NCI-H187 (cell line): ENCODE measurements at places on chromosomes 7 and 10.

DNA sequence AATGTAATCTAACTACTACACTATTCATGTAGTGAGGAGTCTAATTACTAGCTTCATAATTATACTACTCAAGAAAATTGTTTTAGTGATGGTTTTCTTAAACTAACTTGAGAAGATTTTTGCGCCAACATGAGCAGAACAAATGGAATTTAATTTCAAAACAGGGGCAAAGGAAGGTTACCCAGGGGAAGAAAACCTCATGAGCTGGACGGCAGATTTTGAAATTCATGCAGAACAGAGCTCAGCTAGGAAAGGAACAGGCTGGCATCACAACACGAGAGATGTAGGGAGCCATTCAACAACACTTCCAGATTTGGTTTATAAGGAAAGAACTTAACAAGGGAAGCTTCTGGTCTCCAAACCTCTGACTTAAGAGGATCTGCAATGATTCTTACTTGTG is 235.3 kb upstream of the PRKCQ start:
- no peak for DNase-seq

DNA sequence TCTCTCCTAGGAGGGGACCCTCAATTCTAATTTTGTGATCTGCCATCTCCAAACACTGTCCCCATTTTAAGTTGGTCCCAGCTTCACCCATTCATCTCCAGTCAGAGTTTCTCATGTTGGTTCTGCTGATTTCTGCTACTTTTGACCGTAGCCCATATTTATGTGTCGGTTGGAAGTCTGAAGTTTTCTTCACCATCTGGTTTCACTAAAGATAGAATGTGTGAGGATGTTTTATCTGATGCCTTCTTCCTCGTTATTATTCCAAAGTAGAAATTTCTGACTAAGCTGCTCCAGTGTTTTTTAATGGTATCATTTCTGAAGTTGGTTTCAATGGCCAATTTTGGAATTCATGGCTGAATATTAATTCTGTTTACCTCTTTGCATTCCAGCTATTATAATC is 21.3 kb upstream of the IFIT2 start:
- DNase-seq = no peak

- peak; percentile 39 for DNase-seq
Observed at GRCh38 chr7:48183370-48183743, 12.1 kb downstream of the ABCA13 start.

- no peak for DNase-seq
Observed at GRCh38 chr7:105825371-105825770, 51.0 kb downstream of the ATXN7L1 start.

DNA sequence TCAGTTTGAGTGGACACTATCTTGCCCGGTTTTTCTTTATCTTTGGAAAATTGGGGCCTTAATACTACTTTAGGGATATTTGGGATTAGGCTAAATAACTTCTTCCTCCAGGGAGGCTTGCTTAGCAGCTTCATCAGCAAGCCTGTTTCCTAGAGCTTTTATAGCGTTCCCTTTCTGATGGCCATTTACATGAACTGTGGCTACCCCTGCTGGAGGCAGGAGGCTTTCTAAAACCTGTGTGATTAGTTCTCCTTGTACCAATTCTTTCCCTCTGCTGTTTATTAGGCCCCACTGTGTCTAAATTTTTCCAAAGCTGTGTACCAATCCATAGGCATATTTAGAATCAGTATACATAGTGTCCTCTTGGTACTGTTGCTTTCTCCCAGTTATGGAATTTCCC is 61.7 kb upstream of the CNTNAP2 start:
- no peak for DNase-seq

- no peak for DNase-seq
Observed at GRCh38 chr10:67819768-67820204, 18.2 kb downstream of the DNAJC12 start.

- DNase-seq = no peak
Observed at GRCh38 chr7:121605317-121605680, 209.2 kb upstream of the FAM3C start.

DNA sequence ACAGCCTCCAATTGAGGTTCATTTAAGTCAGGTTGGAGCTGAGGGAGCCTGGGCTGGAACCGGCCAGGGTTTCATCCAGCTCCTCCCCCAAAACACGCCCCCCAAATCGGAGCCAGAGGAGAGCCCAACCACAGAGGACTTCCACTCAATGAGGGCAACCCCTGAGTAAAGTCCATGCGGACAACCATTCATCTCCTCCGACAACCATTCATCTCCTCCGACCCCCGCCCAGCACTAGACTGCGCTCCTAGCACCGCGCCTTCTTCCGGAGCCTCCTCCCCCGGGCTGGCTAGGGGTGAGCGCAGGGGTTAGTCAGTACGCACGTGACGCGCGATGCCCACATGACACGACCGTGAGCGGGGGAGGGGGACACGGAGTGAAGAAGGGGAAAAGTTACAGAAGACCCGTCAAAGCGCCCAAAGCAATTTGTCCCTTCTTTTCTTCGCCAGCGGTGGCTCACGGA is 1.4 kb downstream of the MAGI2 start:
- no peak for DNase-seq

DNA sequence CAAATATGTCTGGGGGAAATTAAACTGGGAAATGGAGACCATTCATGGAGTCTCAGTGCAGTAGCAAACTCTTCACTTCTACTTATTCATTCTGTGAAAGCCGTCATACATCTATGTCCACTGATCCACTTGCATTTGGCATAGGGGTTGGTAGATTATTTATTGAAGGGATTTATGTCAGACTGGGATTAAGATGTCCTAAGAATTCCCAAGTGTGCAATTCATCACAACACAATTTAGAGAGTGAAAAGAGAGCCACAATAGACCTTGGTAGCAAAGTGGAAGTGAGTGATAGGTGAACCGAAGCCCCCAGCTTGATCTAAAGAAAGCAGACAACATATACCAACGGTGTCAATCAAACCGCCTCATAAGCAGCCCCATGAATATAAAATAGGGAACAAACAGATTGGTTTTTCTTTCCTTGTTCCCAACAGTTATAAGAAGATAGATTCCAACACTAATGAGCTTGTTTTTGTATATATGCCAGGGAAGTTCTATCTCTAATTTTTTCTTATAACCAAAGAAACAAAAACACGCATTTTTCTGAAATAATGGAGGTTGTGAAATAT is 234.3 kb downstream of the CACNA2D1 start:
- DNase-seq = no peak

- DNase-seq = no peak
Observed at GRCh38 chr7:44149571-44150465, 8.7 kb upstream of the MYL7 start.

DNA sequence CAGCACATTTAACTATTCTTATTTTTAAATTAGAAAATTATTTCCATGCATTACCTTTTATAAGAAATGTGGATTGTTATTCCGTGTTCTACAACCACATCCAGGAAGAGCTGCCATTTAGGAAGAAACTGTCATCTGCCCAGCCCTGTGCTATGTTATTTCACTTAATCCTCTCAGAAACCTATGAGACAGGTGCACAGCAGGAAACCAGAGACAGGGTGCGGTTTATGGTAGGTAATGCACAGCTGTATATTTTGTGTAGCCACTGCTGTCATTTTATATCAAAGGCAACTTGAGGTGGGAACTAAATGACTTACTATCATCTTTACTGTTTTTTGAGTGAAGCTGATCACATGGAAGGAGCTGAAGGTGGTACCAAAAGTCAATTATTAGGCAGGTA is 232.3 kb downstream of the MAGI2 start:
- no peak for DNase-seq

- DNase-seq = no peak
Observed at GRCh38 chr10:52651293-52651692, 121.3 kb downstream of the MBL2 start.

- no peak for DNase-seq
Observed at GRCh38 chr10:65365878-65366277, 1560.0 kb upstream of the LRRTM3 start.

GRCh38 chr10:124616836-124617130 is 127.4 kb downstream of the FAM53B start:
- no peak for DNase-seq

DNA sequence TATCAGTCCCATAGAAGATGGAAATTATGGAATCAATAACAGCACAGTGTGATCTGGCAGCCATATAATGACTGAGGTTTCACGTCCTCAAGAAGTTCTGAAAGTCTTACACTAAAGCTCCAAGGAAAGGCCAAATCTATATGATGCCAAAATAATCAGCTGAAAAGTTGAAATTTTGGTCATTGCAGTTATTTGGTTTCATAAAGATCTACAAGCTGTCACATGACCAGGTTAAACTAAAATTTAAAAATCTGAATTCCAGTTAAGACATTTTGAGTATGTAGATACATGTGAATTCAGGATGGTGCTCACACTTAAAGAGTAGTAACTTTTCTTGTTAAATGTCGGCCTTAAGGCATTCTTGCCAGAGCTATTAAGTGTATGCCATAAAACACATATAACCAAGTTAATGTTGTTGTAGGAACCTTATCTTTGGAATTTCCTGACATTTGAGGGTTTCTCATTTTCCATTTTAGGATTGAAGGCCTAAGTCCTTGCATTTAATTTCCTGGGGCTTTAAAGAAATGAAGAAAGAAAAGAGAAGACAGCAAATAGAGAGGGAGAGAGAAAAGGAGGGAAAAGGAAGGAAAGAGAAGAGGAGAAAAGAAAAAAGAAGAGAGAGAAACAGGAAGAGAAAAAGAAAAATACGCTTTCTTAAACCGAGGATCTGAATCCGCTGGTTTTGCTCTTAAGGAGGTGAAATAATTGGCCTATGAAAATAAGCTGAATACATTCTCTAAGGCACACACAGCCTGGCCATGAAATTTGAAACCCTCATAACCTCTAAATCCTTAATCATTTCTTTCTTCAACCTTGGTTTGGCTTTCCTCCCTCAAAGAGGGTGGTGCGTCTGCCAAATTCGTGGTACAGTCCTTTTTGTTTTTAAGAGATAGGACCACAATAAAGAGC is 43.8 kb downstream of the DENND2A start:
- DNase-seq = no peak

- no peak for DNase-seq
Observed at GRCh38 chr10:50593523-50594376, 30.0 kb downstream of the SGMS1 start.

DNA sequence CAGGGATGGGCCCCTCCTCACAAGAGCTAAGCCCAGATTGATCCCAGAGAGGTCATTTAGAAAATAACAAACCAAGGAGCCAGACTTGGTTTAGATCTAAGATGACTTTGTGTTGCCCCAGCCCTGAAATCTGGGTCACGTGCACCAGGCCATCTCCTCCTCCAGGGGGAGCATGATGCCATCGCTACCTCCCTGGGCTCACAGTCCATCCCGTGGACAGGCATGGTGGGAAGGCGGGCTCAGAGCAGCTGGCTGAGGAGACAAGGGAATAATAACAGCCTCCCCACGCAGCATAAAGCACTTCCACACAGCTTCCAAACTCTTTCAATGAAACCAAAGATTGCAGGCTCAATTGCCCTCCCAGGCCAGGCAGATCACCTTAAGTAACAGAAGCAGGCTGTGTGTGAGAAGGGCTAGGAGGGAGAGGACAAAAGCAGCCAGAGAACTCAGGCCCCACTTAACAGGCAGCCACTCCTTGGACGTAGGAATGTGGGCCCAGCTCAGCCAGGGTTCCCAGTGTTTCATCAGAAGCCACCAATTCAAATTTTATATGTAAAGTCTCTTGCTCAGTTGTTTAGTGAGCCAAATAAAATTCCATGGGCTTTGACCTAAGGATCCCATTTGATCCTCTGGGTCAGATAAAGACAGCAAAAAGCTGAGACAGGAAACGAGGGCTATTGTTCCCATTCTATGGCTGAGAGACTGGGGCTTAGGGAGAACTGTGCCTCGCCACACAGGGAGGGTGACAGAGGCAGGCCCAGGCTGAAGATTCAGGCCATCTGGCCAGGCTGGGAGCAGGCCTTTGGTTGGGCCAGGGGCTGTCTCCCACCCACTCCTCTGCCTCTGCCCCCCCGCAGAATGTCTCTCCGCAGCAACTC is 100.2 kb downstream of the COL13A1 start:
- DNase-seq = no peak

GRCh38 chr10:99779335-99779734 is 3.1 kb upstream of the ABCC2 start:
- DNase-seq = no peak

DNA sequence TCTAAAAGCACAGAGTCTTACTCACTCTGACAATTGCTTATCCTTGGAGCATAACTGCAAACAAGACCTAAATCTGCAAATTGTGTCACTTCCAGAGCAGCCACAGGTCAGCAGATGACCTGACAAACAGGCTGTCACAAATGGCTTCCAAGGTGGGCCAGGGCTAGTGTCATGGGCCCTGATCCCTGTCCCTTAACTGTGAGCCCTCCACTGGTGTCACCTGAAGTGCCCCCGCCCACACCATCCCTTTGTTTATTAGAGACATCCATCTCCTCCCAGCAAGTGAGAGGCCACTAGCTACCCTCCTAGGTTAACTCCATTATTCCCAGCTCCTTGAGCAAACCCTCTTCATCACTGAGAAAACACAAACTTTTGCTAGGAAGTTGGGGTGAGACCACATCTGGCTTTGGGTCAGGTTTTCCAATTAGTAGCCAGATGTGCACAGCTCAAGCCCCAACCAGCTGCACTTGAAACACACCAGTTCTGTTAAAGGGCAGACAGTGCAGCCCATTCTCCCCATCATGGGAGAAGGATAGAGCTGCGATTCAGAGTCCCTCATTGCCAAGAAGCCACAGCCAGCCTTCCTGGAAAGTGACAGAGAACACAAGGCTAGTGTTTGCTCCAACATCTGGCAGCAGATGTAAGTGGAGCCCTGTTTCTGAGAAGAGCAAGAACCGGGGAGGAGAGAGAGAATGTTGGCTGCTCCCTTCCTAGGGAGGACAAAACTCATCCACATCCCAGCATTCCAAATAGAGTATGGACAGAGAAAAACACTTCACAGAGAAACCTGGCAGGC is 75.7 kb upstream of the NANOS1 start:
- DNase-seq = no peak

- DNase-seq = no peak
Observed at GRCh38 chr7:40329601-40330153, 194.9 kb downstream of the SUGCT start.

- DNase-seq = no peak
Observed at GRCh38 chr7:128221929-128222403, 19.1 kb upstream of the LEP start.

GRCh38 chr7:112654322-112655216 is 135.6 kb downstream of the TMEM168 start:
- DNase-seq = no peak

GRCh38 chr10:95196046-95196445 is 2.0 kb downstream of the ACSM6 start:
- DNase-seq = no peak

- no peak for DNase-seq
Observed at GRCh38 chr7:34357068-34357467, 300.9 kb upstream of the NPSR1 start.

- DNase-seq = no peak
Observed at GRCh38 chr7:18293759-18294158, 201.8 kb upstream of the HDAC9 start.

GRCh38 chr7:39446546-39446945 is 119.7 kb upstream of the YAE1 start:
- no peak for DNase-seq
